ENCODE measurements at places on chromosomes 2 and 18.

DNA sequence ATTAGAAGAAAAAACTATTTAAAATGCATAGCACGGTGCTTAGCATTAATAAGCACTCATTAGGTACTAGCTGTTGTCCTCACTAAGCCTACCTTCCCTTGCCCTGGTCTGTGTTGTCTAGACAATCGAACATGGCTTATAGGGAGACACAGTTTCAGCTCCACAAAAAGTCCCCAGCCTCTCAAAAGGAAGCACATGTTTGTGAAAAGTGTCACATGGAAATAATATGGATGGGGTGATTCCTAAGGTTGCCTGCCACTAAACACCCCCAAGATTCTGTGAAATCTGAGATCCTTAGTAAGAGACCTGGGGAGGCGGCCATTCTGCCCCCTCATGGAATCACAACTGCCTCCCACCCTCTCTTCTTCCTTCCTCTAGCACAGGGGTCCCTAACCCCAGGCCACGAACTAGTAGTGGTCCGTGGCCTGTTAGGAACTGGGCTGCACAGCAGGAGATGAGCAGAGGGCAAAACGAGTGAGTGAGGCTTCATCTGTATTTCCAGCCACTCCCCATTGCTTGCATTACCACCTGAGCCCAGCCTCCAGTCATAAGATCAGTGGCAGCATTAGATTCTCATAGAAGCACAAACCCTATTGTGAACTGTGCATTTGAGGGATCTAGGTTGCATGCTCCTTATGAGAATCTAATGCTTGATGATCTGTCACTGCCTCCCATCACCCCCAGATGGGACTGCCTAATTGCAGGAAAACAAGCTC, 59.6 kb upstream of the NDUFV2 start:
- no peak for DNase-seq

DNA sequence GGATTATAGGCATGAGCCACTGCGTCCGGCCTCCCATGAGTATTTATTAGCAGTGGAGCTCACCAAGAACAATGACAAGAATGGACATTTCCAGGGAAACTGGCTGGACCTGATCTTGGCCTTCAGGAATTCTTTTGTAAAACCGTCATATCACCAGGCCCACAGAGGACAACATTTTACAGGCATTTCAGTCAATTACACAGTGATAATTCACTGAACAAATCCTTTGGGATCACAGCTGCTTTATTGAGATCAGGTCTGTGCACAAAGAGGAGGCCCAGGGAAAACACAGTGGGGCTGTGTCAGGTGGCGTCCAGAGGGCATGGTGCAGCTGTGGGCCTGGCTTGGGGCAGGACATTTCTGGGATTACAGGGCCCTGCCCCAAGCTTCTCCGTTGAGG, 30.1 kb upstream of the GTF2A1L start:
- DNase-seq: no peak

DNA sequence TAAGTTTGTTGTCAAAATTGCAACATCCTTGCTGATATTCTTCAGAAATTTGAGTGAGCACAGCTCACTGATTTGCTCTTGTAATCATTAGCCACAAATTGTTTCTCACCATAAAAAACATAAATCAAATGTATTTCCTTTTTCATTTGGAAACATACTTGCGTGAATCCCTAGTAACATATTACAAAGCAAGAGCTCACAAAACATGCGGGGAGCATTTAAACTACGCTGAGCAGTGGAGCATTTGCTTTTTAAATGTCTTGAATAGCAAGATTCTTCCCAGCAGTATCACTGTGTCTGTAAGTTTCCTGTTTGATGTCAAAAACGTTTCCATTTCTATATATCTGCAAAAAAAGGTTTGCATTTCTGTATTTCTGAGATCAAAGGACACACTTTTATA, 788.3 kb upstream of the SALL3 start:
- DNase-seq: no peak

- DNase-seq: no peak
Measured at GRCh38 chr2:72685638-72686213, 140.1 kb downstream of the EXOC6B start.

- DNase-seq: no peak
Measured at GRCh38 chr2:232611559-232612218, 21.7 kb upstream of the EFHD1 start.

DNA sequence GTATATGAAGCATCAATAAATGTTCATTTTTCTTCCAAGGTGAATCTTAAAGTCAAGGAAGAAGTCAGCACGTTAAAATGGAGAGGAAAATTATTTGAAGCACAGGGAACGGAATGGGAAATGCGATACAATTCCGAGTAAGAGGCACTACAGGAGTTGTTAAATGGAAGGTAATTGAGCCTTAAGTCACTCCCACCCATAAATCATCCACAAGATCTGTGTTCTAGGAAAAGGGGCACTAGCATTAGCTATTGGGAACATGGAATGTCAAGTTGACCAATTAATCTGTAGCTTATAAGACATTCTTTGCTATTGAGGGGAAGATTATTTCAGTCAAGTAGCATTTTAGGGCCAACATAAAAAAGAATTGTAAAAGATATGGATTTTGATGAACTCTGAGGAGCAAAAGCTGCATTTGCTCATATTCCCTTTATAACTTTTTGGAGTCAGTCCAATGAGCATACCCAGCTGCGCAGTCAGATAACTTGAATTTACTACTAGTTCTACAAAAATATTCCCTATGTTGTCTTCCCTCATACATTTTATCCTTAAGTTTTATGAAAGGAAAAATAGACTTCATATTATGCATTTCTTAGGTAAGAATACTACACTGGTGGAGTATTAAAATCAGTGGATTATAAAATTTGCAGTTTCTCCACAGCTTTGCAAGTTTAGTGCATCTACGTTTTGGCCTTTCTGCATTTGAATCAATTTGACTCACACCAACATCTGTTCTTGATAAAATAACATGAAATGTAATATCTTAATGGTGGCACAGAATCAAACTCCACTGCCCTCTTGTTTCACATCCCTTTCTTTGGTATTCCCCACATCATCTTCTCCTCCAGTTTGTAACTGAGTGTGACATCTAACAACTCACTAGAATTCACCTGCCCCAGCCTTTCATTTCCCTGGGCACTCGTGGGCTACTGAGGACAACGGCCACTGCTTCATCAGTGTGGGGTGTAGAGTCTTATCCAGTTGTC, 95.6 kb downstream of the SP3 start:
- no peak for DNase-seq

- DNase-seq: peak; percentile 60
Measured at GRCh38 chr18:68623342-68623741, 91.6 kb downstream of the TMX3 start.

GRCh38 chr2:78065366-78065765, 543.2 kb upstream of the LRRTM4 start:
- no peak for DNase-seq

DNA sequence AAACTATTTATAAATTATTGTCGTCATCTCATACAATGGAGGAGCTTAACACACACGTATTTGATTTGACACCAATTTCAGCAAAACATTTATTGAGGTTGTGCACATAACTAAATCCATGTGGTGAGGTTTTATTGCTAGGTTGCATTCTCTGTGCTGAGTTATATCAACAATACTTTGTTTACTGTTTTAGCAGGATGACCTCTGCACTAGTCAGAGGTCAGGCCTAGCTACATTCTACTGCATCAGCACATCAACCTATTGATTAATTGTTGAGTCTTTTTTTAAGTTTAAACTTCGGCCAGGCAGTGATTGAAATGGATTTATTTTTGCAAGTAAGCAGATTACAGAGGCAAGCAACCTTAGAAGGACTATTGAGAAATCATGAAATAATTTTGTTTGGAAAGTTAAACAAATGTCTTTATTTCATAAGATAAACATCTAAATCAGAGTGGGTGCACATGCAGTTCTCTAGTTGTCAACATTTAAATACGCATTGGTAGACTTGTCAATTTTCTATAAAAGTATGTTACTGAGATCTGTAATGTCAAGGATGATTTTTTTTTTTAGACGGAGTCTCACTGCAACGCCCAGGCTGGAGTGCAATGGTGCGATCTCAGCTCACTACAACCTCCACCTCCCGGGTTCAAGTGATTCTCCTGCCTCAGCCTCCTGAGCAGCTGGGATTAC, 75.2 kb upstream of the CD28 start:
- no peak for DNase-seq

- DNase-seq: no peak
Measured at GRCh38 chr2:112881217-112881985, 29.6 kb upstream of the IL37 start.

GRCh38 chr2:54103454-54104314, 11.7 kb upstream of the ACYP2 start:
- no peak for DNase-seq

DNA sequence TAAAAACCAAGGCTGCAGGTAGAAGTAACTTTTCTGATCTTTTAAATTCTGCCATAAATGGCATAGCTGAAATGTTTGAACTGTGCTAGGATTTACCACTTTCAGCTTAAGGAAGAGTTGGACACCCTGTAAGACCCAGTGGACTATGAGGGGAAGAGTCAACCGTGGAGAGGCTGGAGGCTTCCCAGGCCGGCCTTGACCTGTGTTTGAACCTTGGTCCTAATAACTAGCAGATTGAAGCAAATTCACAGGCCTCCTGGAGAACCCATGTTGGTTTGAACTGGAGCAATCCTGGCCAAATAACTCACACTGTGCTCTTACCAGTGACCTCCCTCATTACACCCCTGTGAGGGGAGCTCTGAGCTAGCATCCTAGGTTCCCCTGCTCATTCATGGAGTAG, 87.2 kb upstream of the ALPP start:
- DNase-seq: no peak

DNA sequence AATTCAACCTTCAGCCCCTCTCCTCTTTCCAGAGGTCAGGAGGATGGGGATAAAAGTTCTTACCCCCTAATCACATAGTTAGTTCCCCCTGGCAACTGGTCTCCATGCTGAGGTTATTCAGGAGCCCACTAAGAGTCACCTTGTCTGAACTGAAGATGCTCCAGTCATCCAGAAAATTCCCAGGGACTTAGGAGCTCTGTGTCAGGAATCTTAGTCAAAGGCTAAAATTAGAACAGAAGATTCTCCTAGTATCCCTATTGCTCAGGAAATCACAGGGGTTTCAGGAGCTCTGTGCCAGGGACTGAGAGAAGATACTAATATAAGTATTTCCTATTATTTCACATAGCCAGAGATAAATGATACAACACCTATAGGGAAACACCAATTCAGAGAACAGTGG, 37.3 kb upstream of the LONRF2 start:
- no peak for DNase-seq

DNA sequence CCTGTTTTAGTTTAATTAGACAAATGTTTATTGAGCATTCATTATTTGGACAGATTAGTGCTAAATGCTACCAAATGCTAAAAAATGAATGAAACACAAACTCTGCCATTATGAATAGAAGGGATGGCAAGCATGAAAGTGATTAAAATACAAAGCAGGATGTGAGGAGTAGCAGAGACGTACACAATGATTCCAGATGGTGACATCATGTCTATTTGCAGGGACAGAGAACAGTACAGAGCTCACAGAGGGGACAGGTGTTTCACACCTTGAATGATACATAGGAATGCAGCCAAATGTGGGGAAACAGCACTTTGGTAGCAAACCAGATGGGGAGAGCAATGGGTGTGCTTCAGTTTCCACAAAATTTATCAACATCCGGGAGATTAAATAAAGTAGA, 76.3 kb downstream of the CD226 start:
- no peak for DNase-seq

GRCh38 chr2:163723348-163723747, 12.5 kb downstream of the FIGN start:
- DNase-seq: no peak
